ENCODE measurements at places on chromosomes 4 and X. TPM values are rescaled to one million over a fixed set of nuclear protein-coding genes. Genes with fewer than 3 reads are reported as not detected.

DNA sequence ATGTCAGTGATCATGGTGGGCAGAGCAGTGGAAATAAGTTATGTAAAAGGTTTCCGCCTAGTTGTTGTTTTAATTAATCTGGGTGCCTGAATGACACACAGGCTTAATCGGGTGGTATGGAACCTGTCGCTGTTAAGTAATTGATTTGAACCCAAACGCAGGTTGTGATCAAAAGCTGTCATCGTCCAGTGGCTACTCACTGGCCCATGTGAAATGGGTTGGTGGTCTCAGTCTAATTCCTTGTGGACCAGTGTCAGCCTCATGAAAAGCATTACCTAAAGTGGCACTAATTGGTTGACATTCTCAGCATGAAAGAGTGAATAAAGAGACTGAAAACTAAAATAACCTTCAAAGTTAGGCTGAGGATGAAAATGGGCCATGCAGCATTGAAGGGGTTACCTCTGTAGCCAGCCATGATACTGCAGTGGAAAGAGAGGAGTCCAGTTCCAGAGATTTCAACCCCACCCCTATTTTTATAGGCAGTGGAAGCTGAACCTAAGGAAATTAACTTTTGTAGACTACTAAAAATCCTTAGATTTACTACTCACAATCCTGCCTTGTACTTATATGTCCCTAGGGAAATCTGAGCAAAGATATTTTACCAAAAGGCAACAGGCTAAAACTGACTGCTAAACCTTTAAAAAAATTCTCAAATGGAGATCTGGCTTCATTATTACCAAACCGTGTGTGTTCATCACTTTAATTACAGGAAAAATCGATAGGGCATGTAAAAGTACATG, 251.7 kb upstream of the TENM3 start:
- no peak for DNase-seq

DNA sequence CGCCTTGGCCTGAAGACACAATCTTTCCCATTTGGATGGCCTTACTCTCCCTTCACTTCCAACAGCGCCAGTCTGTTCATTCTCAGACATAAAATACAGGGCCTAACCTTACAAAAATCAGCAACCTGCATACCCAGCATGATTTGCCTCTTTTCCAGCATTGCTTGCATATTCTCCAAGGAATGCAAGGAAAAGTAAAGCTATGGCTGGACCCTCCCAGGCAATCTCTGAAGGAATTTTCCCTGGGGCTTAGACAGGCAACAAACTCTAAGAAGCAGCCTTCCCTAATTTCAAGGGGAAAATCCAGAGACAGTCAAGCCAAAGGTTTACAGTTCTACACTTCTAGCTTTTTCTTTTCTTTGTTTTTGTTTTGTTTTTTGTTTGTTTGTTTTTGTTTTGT, 3.6 kb downstream of the DCTD start:
- DNase-seq: no peak

GRCh38 chr4:21765810-21766407, 182.7 kb downstream of the KCNIP4 start:
- DNase-seq: no peak

DNA sequence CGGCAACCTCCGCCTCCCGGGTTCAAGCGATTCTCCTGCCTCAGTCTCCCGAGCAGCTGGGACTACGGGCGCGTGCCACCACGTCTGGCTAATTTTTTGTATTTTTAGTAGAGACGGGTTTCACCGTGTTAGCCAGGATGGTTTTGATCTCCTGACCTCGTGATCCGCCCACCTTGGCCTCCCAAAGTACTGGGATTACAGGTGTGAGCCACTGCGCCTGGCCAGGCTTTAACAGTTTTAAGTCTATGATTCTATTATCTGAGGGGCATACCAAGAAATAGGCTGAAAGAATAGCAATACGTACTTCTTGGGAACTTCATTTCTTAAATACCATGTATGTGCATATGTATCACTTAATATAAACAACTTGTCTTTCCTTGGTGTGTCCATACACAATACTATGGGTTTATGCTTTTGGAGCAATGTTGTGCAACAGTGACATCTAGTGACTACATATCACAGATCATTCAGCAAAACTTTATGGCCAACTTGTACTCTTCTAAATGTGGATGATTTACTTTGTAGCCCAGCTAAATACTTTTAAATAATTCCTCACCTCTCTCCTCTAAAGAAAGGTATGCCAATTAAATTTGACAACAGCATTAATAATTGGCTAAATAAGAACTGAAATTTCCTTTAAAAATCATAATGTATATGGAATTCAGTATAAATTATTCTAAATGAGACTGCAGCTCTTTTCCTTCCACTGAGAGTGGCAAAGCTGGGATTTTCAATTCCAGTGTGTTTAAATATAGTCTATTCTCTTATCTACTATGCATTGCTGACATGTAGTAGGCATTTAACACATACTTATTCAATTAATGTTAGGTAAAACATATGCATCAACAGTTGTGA, 10.4 kb downstream of the SLC9B1 start:
- DNase-seq: no peak

C4orf51 gene
- total RNA-seq: not detected

FGF5 gene
- total RNA-seq: 0.07 TPM

NSDHL gene
- total RNA-seq: 28.1 TPM

GRCh38 chr4:143084566-143084965, 100.2 kb upstream of the USP38 start:
- DNase-seq: no peak

GRCh38 chrX:111040377-111041017, 55.5 kb upstream of the PAK3 start:
- DNase-seq: no peak
